Activated T-helper 17 cell treated with anti-CD3 and anti-CD28 coated beads, Interleukin-2, amount 50 U/mL, for 72 hours (primary cell): ENCODE measurements at places on chromosomes 16 and 17. TPM values are rescaled to one million over a fixed set of nuclear protein-coding genes. Genes with fewer than 3 reads are reported as not detected.

The EXOC3L1 gene
- total RNA-seq: 0.37 TPM

DNA sequence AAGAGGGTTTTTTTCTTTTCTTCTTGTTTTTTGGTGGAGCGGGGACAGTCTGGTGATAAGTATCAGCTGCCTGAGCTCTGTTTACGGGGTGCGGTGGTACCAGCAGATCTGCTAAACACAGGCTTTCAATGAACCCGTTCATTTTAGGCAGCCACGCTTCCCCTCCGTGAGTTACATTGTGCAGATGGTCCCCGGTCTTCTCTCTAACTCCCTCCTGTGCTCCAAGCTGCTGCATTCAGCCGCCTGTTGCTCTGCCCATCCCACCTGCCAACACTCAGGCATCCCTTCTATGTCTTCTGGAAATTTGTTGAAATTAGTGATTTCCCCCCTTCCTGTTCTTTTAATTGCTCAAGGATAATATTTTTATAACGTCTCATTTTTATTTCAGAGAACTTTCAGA lies 82.1 kb upstream of the ELAC2 start:
- no peak for ATAC-seq

DNA sequence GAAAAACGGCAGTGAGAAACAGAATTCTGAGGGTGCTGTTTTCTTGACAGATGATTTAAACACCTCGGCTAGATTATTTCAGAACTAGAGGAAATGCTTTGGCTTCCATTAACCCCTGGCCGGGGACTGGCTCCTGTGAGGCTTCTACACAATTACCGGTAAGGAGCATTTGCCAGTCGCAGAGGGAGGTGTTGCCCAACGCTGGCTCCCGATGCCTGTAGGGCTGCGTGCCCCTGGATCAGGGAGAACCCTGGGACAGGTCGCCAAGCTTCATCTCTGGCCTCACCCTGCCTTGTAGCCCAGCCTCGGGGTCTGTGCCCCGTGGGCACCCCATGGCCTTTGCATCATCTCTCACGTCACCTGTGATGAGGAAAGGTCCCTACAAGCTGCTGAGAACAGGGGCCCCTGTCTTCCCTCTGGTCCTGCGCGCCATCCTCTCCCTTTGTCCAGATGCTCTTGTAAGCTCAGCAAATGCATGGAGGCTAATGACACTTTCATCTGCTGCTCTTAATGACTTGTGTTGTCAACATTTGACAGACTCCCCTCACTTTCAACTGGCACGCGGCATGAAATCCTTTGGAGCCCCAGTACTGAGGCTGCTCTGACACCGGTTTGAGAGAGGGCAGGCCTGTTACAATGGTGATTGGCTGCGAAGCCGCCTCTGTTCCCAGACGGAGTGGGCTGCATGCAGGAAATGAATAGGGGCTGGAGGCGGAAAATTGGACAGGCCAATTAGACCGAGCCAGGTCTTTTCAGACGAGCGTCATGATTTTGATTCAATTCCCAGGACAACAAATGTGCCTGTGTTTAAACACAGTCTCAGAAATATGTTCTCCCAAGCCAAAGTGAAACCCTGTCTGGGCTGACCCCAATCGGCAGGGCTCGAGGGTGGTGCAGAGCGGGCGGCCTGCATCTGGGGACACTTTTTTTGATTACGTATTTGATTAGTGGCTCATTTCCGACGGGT lies 85.5 kb upstream of the DOC2B start:
- no peak for ATAC-seq

DNA sequence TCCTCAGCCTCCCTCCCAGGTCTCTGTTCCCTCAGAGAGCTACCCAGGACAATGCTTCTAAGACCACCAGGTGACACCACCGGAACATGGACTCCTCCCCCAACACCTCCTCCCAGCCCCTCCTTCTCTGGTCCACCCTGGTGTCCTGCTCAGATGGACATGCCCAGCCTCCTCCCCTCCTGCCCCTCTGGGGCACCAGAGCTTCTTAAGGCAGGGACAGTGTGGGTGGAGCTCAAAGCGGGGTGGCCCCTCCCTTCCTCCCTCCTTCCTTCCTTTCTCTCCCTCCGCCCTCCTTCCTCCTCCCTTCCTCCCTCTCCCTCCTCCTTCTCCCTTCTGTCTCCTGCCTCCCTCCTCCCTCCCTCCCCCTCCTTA lies 22.7 kb downstream of the TRPV3 start:
- peak; percentile 61 for ATAC-seq

GRCh38 chr17:20179041-20179440 lies 169.9 kb downstream of the SPECC1 start:
- ATAC-seq: no peak
